ENCODE measurements at places on chromosomes 1 and 21. TPM values are rescaled to one million over a fixed set of nuclear protein-coding genes. Genes with fewer than 3 reads are reported as not detected.

The COL16A1 gene
- 41.0 TPM for polyA plus RNA-seq

The NIBAN1 gene
- 4.5 TPM for polyA plus RNA-seq

The RAVER2 gene
- polyA plus RNA-seq, result 31.5 TPM

The THBS3 gene
- polyA plus RNA-seq, result 42.1 TPM
